ENCODE measurements at places on chromosomes 1 and 21. TPM values are rescaled to one million over a fixed set of nuclear protein-coding genes. Genes with fewer than 3 reads are reported as not detected.

The FCGR2B gene
- total RNA-seq: not detected

DNA sequence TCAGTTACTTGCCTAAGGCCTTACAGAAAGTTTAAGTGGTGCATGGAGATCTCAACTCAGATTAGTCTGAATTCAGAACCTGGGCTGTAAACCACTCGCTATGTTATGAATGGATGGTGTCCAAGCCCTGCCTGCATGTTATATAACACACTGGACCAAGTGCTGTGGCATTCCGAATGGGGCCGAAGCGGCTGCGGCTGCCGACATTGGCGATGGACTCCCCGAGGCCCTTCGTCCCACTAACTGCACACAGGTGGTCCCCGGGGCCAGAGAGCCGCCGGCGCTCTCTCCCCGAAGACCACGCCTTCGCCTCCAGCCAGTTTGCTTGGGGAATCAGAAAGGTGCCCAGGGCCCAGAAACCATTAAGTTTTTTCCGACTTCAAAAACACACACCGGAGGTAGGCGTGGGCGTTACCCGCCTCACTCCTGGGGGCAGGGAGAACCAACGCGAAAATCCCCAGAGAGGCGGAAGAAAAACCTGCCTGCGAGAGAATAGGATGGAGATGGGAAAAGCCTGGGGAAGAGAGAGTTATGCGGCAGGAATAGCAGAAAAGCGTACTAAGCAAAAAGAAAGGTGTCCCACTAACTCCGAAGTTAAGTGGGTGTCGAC, 579 bp upstream of the TENT5C start:
- no peak for DNase-seq

DNA sequence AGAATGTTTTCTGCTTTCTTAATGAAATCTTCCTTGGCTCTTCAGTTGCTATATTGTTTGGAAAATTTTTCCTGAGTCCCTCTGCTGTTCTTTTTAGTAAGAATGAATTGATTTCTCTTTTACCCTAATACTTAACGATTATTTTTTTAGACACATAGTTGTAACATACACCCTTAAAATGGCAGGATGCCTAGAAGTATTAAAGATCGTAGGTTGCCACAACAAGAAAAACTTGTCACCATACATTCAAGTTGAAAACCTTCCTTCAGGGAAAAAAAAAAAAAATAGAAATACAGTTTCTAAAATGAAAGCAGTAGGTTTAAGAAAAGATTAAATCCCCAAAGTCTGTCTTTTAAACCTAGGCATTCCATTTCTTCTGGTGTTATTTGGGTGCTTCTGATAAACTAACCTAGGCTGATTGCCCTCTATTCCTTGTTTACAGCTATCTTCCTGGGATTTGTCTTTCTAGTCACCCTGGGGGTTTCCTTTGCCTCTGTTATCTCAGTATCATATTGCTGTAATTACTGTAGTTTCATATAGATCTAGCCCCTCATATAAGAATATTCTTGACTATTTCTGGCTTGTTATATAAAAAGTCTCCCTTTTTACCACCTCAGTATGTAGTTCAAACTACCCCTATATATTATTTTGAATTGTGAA, 16.8 kb downstream of the SUCO start:
- DNase-seq: no peak

The HSD3B1 gene
- not detected for total RNA-seq

The NPPB gene
- not detected for total RNA-seq

The PRR9 gene
- total RNA-seq: not detected

GRCh38 chr1:178497903-178498478, 1.2 kb upstream of the CLEC20A start:
- no peak for DNase-seq

- no peak for DNase-seq
Measured at GRCh38 chr1:80214888-80215540, 1208.5 kb upstream of the ADGRL4 start.

- DNase-seq: no peak
Measured at GRCh38 chr1:165903672-165904071, 76.3 kb downstream of the UCK2 start.

GRCh38 chr1:113141650-113142473, 68.9 kb downstream of the LRIG2 start:
- no peak for DNase-seq

The SPRR4 gene
- total RNA-seq: not detected

- DNase-seq: peak; percentile 67
Measured at GRCh38 chr1:36083635-36084496, at the start of gene TEKT2. Gene TEKT2, plus strand, starts transcription at chr1:36084094. Its CDS starts 828 bp downstream, at chr1:36084922.

DNA sequence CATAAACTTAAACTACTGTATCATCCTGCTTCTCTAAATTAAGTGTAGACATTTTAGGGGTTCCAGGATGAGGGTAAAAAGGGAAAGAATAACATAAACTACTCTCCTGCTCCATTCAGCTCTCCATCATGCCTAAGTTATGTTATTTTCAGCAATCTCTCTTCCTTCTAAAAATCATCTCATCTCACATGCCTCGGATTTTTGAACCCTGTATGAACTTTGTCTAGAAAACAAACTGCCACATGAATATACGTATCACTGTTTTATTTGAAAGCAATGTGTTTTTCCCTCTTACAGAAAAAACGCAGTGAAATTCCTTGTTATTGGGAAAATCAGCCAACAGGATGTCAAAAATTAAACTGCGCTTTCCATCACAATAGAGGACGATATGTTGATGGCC, 32.6 kb downstream of the ZBED6 start:
- no peak for DNase-seq

GRCh38 chr1:225554216-225554812, 98.6 kb downstream of the ENAH start:
- DNase-seq: no peak

DNA sequence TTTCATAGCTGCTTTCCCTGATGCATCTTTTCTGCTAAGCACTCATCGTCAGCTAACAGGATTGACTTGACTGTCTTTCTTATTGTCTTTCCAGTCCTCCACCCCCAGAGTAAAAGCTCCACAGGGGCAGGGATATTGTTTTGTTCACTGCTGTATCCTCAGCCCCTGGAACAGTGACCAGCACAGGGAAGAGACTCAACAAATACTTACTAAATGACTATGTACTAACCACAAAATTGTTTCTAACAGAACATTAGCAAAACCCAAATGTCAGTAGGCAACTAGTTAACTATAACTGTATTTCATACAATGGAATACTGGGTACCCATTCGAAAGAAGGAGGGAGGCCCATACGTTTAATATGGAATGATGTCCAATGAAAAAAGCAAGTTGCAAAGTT, 53.0 kb downstream of the BCAR3 start:
- no peak for DNase-seq

DNA sequence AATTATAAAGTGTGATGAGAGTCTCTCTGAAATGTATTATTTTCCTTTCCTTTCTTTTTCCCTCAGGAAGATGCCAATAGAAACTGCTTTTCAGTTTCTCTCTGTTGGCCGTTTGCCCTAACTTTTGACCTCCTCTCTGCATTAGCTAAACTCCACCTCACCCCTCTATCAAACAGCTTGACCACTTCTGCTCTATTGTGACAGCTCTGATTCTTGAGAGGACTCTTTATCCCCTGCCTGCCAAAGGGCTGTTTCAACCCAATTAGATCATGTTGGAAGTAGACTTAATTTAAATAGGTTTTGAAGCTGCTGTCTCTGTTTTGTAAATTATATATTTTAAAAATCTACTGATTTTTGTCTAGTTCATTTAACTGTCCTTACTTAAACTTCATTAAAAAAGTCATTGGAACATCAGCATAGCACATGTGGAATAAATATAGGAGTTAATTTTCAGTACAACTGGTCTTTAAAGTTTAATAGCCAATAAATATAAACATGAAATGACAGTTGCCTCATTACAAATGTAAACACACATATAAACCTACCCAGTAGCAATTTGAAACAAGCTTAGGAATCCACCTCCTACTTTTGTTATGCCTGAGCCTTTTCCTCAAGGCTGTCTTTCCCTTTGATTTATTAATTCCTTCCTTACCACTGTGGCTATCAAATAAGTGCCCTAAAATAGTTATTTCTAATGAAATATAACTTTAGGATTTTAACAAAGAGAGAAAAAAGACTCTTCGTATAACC, 152.0 kb downstream of the CHRM3 start:
- DNase-seq: no peak

DNA sequence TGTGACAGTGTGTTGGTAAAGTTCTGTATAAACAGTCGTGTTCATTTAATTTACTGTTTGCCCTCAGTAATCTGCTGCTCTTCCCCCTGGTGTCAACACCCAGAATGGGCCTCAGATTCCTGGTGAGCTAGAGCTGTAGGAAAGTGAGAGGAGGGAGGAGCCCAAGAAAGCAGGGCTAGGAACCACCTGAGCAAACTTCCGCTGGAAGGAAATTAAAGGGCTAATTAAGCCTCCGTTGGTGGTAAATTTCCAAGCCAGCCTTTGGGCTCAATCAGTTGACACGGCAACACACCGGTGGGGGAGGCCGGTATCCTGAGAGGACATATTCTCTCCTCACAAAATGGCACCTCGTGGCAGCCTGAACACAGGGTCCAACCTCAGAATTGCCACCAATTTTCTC, 32.9 kb downstream of the RAB3B start:
- DNase-seq: no peak

The CYP4Z1 gene
- total RNA-seq: not detected

DNA sequence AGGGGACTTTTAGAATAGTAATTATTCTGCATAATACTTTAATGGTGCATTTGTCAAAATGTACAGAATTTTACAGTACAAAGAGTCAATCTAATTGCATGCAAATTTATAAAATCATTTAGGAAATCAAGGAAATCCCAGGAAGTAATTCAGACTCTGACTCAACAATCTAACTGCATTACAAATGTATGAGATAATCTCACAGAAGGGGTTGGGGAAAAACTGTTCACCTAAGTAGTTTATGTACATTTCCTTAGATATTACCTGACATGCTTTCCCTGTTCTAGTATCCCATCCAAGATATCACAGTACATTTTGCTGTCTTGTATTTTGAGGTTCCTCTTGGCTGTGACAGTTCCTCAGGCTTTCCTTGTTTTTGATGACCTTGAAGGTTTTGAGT, 4.7 kb downstream of the CRB1 start:
- no peak for DNase-seq

DNA sequence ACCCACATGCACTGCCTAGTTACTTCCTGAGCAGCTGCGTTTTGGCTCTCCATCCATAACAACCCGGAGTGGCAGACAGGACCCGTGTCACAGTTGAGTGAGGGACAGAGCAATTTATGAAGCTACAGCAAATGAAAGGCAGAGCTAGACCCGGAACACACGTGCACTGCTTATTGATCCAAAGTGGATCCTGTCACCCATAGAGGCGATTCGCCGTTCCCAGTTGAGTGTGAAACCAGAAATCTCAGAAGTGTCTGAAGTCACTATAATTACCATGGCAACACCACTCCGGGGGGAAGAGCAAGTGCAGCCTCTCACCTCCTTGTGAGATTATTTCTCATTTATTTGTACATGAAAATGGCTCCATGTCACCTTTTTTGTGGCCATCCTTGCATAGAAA, 365.2 kb downstream of the DSCAM start:
- no peak for DNase-seq

GRCh38 chr1:55039342-55040082, at the start of gene PCSK9:
Gene PCSK9, plus strand, starts transcription at chr1:55039548. Its CDS starts 290 bp downstream, at chr1:55039838.
- DNase-seq: no peak

Data from activated CD4-positive, alpha-beta T cell treated with anti-CD3 and anti-CD28 coated beads, Interleukin-2, amount 10 ng/mL, durations not matched to agents 24 days and 14 days (primary cell).